ENCODE measurements at places on chromosomes 7 and 10.
A peak's percentile ranks its signal among the peaks of the same experiment; 100 is the strongest.

DNA sequence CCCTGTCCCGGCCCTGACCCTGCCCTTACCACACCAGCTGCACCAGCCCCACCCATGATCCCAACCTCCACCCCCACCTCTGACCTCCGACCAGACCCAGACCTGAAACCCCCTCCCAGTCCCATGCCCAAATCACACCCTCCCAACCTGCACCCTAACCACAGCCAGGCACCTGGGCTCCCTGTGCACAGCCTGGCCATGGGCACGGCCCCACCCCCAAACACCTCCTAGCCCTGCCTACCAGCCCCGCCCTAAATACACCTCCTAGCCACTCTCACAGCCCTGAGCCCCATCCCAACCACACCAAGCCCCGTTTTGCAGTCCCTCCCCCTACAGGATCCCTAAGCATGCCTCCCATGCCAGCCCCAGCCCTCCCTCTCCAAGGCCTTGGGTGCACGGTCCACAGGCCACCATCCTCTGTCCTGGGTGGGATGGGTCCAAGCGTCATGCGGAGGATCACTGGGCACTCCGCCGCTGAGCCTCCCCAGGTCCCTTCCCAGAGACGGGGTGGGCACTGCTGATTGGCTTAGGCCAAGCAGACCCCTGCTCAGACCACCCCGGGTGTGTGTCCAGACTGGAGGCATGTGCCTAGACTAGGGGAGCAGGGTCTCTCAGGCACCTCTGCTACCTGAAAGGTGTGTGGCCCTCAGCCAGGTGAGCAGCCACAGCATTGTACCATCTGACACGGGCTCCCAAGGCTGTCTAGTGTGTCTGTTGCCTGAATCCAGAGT is 30.1 kb downstream of the INSIG1 start:
- DNase-seq, result no peak

GRCh38 chr7:836429-836828 is 4.2 kb downstream of the SUN1 start:
- DNase-seq, result no peak

DNA sequence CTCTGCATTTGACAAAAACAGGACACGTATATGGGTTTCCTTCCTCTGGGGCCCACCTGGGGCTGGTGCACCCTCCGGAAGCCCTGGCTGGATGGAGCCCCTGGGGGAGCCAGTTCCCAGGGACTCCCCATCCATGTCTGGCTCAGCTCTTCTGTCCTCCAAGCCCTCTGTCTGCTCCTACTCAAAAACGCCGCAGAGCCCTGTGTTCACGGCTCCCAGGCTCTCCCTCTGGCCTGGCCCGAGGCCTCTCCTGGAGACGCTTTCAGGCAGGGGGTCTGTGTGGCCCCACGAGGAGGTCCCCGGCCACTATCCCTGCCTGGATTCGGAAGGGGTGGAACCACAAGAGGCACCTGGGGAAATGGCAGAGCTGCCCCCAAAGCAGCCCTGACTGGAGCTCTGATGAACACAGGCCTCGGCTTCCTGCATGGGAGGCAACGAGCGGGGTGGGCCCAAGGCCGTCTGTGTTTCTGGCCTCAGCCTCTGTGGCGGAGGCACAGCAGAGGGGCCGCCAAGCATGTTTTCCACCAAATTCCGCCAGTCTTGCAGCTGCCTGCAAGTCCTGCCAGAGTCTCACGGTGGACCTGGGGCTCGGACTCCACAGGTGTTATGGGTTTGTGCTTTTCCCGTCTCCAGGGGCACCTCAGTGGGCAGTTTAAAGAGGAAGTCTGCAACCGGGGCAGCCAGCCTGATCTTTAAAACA is 22.6 kb upstream of the INPP5A start:
- DNase-seq, result no peak

DNA sequence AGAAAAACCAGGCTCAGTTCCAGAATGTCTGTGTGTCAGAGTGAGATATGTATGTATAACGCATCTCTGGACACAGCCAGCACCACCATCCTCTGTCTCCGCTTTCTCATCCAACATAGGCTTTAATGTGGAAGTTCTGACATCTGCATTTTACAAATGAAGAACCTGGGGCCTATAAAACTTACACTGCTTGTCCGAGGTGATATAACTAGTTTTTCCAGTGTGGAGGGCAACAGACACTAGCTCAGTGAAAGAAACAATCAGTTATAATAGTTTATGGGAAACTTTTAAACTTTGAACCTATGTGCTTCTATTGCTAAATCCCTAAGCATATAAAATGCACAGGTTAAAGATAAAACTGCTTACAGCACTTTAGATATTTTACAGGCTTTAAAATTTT is 208.7 kb downstream of the CRPPA start:
- no peak for DNase-seq

GRCh38 chr7:139523199-139523941 is at the start of gene CLEC2L:
Gene CLEC2L (plus strand): TSS chr7:139523685. CDS start chr7:139523928, 243 bp downstream.
- no peak for DNase-seq

GRCh38 chr10:98303569-98303968 is 35.6 kb upstream of the LOXL4 start:
- no peak for DNase-seq

- DNase-seq, result no peak
Observed at GRCh38 chr10:131073469-131074035, 238.0 kb downstream of the TCERG1L start.

DNA sequence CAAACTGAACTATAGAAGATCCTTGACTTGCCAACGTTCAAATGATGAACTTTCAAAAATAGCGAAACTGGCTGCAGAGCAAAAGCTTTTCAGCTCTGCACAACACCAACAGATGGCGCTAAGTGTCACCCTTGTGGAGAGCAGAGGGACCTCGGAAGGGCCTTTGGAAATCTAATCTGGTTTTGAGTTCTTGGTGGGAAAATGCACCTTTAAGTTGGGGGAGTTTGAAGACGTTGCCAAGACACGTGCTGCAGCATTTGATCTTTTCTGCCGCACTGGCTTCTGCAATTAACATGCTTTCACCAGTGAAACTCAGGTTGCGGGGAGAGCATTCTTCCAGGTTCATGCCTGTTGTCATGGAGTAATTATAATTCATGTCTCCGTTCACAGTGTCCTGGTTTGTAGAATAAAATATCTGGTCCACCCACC is 26.3 kb upstream of the WDR11 start:
- DNase-seq, result no peak

- peak; percentile 74 for DNase-seq
Observed at GRCh38 chr7:151038951-151039849, 9.1 kb upstream of the ASIC3 start.

DNA sequence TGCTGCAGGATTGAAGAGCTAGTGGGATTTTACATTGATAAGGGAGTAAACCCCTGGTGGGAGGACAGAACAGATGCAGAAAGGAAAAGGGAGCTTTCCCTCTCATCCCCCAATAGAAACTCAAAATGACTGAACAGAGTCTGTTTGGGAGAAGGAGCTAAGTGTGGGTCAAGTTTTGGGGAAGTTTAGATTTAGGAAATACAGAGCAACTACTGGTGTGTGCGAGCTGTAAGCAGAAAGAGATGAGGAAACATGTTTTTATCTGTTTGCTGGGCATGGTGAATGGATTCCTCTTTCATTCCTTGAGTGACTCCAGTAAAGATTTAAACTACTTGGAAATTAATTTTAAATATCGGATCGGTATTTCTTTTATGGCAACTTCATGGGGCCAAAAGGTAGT is 132.7 kb downstream of the AOAH start:
- no peak for DNase-seq

DNA sequence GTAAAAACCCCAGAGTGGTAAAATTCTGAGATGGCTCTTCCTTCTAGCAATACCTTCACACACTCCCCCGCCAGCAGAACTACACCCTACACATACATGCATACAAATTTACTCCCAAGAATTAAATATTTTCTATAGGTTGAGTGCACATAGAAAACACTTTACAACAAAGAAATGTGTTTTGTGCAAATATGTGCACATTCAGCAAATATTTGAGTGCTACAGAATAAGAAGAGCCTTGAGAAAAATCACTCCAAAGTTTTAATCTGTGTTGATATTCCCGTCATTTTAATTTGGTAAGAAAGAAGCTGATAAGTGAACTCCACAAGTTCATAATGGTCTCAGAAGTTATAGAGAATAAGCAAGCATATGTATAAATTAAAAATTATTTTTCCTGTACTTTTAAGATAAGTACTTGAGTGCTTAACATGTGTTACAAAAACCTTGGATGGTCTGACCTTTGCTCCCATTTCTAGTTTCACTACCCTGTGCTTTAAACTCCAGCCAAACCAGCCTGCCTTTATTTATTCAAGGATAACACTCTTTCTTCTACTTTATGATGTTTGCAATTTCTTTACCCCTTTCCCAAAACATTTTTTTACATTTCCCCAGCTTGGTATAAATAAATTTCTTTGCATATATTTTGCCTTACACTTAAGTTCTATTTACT is 733.5 kb upstream of the LRRTM3 start:
- DNase-seq, result no peak

- DNase-seq, result no peak
Observed at GRCh38 chr10:60182691-60183090, 207.0 kb downstream of the ANK3 start.

DNA sequence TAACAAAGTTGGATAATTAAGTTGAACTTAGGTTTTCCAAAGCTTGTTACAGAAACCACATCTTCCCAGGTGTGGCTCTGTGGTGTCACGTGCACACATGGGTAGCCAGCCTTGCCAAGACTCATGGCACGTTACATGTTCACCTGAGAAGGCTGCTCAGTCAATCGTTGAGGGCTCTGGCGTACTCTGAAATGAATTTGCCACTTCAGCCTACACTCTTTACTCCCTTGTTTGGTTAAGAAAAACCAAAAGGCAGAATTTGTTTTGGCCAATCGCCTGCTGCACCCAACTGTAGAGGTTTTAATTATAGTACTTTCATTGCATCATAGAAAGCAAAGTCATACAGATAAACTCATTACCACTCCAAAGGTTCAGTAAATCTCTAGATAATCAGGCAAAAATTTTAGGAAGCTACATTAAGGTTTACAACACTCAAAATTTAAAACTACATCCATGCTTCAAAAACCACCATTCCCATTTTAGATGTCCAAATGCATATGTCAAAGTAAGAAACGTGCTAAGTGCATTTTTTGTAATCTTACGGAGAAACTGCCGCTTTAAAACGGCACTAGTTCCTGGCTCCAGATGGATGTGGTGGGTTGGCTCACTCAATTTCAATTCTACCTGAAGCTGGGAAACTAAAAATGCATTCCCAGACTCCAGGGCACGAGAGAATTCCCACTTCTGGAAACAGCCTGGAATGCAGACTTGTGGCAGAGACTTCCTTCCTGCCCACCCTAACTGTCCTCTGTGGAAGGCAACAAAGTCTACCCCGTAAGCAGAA is 88.4 kb downstream of the DIP2C start:
- DNase-seq, result no peak

DNA sequence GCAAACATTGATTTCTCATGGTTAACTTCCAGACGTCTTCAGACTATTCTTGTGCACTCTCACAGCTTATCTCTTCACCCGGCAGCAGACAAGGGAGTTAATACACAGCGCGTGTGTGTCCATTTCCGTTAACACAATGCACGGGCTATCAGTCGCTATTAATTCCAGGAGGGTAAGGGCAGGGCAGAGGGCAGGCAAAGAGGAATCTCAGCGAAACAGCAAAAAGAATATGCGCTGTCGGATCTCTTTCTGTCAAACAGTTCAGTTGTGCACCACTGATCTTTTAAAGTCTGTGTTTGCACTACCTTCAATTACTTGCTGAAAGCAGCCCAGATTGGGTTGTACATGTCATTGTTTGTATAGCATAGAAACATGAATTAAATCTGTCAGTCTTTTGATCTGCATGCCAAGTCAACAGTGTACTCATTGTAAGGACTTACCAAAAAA is 41.1 kb upstream of the CABCOCO1 start:
- no peak for DNase-seq

GRCh38 chr7:43076189-43076605 is 36.2 kb upstream of the HECW1 start:
- DNase-seq, result no peak

DNA sequence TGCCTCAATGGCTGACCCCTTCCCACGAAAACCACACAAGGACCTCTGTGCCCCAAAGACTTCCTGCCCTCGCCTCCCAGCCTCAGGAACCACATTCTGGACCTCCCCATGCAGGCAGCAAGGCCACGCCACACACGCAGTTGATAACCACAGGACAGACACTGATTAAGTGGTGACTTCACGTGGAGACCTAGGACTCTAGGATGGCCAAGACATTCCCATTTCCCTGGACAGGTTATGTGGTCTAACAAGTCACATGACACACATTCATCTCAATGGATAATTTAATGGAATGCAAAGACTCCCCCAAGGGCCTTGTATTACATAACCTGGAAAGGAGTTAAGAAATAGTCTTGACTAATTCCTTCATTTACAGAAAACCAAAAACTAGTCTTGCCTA is 110.2 kb downstream of the LARP4B start:
- no peak for DNase-seq

GRCh38 chr7:23299770-23300300 is 696 bp downstream of the MALSU1 start:
- DNase-seq, result no peak

GRCh38 chr7:115183431-115184057 is 261.6 kb downstream of the MDFIC start:
- no peak for DNase-seq

GRCh38 chr7:41268878-41269277 is 434.0 kb downstream of the INHBA start:
- DNase-seq, result no peak

DNA sequence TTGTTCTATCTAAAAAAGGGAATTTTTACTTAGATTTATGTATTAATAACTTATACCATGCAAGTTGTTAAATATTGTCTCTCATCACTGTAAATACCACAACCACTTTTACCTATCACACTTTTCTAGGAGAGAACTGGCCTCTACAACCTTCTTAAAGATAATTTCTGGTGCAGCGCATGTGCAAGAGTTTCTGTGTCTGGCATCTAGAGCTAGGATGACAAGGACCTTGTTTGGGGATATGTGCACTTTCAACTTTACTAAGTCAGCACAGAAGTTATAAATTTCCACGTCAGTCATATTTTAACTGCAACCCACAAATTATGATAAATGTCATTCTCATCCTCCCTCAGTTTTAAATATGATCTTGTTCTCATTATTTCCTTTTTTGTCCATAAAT is 156.9 kb upstream of the ADCY1 start:
- no peak for DNase-seq

- no peak for DNase-seq
Observed at GRCh38 chr7:142806022-142806356, 35.2 kb downstream of the PRSS2 start.

DNA sequence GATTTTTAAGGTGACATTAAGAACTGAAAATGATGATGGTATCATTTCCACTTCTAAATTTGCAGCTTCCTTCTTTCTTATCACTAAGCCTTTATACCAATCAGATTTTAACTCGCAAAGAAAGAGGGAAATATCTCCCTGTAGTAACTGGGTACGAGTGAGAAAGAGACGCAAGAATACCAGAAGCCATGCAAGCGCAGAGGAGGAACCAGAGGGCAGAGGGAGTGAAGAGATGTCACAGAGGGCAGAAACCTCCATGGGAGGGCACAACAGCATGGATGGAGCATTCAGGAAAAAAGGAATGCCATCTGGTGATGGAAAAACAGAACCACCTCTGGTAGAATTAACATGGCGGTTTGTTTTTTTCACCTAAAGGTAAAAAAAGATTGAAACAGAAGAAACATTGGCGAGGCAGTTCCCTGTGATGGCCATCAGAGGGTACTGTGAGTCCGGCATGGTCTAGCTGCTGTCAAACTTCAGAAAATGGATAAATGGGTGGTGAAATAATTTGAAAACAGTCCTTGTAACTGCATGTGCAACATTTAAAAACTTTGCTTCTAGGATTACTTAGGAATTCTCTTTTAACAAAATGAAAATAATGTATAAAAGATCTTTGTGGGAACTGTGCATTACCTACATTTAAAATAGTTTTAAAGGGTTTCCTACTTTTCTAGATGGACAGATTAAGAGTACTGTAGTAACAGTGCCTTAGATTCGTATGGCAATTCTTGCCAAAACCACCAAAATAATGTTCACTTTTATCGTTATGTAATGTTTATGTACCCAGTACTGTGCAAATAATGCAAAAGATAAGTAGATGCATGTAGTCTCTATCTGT is 91.8 kb downstream of the ARHGAP12 start:
- DNase-seq, result no peak

Data from stimulated activated CD4-positive, alpha-beta T cell treated with anti-CD3 and anti-CD28 coated beads, Interleukin-2, amount 100 ng/mL, for 4 hours (primary cell).